Left kidney (tissue), 8 donors: ENCODE measurements at places on chromosomes 12 and 14.

- DNase-seq = no peak
Measured at GRCh38 chr12:116421785-116422538, 137.2 kb upstream of the MAP1LC3B2 start.

DNA sequence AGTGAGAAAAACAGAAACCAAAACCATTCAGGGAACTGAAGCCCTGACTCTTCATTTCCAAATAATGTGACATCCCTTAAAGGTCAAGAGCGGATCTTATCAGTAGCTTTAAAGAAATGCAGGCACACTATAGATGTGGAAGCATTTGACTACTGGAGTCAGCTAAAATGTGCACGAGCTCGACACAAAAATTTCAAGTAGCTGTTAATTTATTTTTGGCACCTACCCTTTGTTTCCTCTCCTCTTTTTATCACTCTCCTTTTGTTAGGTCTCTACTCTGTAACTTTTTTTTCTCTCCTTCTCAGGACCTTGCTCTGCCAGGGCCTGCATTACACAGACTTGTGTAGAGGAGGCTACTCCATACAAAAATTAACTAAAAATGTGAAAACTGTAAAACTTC is 58.3 kb downstream of the FGD6 start:
- no peak for DNase-seq

DNA sequence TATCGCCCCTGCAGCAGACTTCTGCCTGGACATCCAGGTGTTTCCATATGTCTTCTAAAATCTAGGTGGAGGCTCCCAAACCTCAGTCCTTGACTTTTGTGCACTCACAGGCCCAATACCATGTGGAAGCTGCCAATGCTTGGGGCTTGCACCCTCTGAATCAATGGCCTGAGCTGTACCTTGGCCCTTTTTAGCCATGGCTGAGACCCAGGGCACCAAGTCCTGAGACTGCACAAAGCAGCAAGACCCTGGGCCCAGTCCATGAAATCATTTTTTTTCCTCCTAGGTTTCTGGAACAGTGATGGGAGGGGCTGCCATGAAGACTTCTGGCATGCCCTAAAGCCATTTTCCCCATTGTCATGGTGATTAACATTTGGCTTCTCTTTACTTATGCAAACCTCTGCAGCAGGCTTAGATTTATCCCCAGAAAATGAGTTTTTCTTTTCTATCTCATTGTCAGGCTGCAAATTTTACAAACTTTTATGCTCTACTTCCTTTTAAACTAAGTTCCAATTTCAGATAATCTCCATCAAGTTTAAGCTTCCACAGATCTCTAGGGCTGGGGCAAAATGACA is 1445.8 kb upstream of the FLRT2 start:
- no peak for DNase-seq

DNA sequence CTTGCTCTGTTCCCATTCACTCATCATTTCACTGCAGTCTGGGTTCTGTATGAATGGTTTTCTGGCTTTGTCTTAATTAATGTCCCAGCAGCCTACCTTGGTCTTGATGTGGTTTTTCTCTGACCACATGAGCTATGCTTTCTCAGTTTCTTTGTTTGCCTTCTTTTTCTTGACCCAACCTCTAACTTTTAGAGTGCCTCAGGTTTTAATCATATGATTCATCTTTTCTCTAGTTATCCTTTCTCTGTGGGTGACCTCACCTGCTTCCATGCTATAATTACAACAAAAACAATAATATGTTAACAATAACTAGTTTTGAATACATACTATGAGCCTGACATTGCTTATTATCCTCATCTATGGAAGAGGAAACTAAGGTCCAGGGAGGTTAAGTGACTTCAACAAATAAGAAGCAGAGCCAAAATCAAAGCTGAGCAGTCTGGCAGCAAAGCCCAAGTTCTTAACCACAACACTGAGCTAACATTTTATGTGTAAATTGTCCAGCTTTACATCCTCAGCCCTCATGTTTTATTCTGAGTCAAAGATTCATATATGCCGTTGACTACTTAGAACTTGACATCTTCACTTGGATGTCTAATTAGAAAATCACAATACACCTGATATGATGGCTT is 4.7 kb upstream of the EPYC start:
- DNase-seq = peak; percentile 4

- no peak for DNase-seq
Measured at GRCh38 chr12:57628280-57629191, 4.5 kb downstream of the B4GALNT1 start.

GRCh38 chr12:28327722-28328121 is 137.5 kb downstream of the CCDC91 start:
- no peak for DNase-seq

GRCh38 chr12:120206228-120206627 is 5.3 kb upstream of the RPLP0 start:
- DNase-seq = no peak

DNA sequence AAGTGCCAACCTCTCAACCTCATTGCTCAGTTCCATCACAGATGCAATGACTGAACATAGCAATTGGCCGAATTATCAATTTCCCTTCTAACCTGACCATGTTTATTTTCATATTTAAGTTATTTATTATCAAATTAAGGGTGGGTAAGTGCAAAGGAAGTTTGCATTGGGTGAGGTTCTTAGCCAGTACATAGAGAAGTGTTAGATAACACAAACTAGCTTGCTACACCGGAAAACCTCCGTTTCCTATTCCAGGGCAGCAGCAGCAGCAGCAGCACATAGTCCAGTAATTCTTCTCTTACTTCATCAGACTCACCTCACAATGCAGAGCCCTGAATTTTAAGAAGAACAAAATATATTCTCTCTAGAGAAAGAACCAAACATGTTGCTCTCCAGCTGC is 200.5 kb upstream of the OR4E1 start:
- DNase-seq = no peak

DNA sequence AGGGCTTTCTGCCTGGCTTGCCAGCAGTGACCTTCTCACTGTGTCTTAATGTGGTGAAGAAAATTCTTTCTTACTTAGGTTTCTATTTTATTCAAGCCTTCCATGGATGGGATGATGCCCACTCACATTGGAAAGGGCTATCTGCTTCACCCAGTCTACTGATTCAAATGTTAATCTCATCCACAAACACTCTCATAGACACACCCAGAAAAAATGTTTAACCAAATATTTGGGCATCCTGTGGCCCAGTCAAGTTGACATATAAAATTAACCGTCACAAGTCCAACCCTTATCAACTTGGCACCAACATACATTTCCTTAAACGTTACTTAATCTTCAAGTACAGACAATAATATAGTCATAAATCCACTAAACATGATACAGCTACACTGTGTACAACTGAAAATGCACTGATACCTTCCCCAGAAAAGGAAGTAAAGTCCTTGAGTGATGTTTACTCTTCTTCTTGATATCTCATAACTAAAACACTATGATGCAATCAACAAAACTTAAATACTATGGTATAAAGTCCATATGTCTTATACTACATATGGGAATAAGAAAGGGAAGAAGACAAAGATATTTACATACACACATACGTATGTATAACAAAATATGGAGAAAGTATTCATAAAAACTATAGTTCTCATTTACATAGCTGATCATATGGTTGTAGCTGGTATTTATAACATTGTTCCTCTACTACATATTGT is 394.7 kb upstream of the NOVA1 start:
- DNase-seq = no peak

DNA sequence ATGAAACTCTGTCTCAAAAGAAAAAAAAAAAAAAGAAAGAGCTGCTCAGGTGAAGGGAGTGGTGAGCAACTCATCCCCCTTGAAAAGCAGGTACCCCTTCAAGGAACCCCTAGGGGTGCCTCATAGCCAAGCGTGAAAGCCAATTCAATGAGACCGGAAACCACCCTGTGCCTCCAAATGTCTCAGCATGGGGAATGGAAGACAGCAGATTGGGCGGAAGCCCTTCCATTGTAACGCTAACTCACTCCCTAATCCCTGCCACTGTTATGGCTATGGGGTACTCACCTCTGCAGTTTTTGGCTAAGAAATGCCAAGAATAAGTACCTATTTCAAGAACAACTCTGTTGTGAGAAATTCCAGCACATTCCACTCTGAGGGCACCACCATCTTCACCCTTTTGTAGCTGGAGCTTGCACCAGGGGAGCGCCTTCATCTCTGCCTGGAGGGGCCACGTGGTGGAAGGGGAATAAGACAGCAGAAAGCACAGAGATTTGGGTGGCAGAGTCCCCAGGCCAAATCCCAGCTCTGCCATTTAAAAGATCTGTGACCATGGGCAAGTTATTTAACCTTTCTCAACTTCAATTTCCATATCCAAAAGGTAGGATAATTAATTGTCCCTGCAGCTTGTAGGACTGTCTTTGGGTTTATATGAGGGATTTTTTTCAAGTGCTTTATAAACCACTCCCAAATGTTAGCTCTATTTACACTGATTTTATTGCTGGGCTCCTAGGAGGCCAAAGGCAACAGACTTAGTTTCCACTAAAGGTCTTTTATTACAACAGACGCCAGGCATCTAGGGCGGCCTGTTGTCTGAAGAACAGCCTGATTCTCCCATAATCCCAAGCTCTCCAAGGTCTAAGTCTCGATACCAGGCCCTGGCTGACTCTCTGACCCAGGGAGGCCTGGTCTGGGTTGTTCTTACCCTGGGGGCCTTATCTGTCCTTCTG is 63.9 kb downstream of the ITPK1 start:
- no peak for DNase-seq

GRCh38 chr14:57383125-57383745 is 7.2 kb upstream of the NAA30 start:
- no peak for DNase-seq

DNA sequence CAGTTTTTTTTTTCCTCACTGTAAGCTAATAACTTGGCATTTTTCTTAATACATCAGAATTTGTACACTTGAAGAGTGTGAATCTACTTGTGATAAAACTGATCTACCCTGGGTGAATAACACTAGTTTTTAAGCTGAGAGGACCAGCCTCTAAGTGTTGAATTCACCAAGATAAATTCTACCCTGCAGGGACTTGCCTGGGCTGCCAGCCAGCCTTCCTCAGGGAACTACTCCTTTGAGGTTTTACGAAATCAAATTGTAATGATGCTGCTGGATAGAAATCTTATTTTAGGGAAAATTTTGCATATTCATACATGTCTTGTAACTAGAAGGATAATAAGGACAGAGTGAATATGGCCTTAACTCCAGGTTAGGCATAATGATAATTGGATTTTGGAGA is 1.9 kb downstream of the MED21 start:
- no peak for DNase-seq

DNA sequence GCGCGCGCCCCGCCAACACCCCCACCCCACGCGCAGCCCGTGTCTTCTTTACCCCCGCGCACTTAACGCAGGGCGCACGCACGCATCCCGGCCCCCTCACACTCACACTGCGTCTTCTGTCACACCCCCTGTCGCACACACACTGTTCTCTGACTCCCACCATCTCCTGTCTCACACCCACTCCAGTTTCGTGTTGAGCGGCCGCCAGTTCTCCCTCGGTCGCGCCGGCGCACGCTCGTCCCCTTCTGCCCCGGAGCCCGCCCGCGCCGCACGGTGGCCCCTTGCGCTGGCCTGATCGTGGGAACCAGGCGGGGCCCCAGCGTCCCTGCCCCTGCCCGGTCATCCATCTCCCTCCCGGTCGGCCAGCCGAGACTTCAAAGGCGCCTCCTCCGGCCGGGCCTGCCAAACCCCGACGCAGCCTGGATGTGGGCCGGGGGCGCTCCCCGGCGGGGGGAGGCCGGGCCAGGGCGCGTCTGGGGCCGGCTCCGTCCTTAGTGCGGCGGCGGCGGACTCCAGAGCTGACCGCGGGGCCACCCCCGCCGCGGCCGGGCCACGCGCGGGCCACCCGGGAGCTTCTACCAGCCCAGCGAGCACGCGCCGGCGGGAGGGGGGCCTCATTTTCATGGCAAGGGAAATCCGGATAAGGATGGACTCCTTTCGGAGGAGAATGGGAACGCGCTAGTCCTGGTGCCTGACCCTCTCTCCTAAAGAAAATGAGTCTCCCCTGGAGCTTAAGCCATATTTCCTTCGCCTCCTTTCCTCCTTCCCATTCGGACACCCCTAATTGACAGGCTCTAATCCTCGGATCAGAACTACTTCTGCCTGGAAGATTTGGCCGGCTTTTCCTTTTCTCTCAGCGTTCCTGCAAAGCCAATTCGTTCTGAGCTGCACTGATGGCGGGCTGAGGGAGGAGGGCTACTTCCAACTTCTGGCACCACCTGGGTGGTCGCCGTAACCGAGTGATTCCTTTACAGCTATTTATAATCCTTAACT is 82.0 kb upstream of the HMGA2 start:
- peak; percentile 78 for DNase-seq

- DNase-seq = peak; percentile 10
Measured at GRCh38 chr12:97386133-97386581, 76.4 kb upstream of the RMST start.

GRCh38 chr14:73973497-73973896 is 23.4 kb downstream of the COQ6 start:
- no peak for DNase-seq

DNA sequence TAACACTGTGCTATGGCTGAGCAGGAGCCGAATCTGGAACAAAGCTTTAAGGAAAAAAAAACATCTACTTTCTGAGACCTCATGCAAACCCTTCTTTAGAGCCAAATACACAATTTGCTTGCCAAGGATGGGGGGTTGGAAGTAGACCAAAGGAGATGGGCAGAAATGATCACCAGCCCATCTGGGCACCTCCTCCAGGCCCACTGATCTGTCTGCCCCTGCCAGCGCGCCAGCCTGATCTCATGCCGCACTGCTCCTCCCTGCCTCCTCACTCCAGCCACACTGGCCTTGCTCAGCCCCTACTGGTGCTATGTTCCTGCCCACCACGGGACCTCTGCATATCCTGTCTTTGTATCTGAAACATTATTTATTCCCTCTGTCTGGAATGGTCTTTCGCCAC is 24.8 kb upstream of the RAB35 start:
- no peak for DNase-seq

DNA sequence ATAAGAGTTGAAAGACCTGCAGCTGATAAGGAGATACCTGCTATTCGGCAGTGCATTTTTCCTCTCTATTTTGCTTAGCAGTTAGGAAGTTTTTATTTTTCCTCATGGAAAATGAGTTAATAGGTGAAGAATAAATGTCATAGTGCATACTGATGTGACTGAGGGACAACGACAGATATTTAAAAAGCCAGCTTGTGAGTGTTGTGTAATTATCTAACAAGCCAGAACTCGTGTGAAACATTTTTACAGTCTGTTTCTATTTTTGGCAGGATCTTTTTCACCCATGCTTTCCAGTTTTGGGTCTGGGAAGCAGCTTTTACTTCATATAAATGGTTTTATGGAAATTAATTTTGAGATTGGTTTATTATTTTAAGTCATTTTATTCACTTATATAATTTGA is 2.9 kb downstream of the FBXO34 start:
- no peak for DNase-seq

- DNase-seq = no peak
Measured at GRCh38 chr12:78725951-78726580, 138.5 kb upstream of the SYT1 start.

GRCh38 chr12:14431975-14432374 is 66.5 kb downstream of the ATF7IP start:
- DNase-seq = no peak
